Endodermal cell (in vitro differentiated cells): ENCODE measurements at places on chromosomes 6 and 20.

DNA sequence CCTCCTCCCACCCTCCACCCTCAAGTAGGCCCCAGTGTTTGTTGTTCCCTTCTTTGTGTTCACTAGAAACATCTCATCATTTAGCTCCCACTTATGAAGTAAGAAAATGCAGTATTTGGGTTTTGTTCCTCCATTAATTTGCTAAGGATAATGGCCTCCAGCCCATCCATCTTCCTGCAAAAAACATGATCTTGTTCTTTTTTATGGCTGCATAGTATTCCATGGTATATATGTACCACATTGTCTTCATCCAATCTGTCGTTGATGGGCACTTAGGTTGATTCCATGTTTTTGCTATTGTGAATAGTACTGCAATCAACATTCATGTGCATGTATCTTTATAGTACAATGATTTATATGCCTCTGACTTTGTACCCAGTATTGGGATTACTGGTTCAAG, 416.8 kb upstream of the SASH1 start:
- no peaks in the 10 kb centered on the region for H3K36me3 ChIP-seq
- H3K27me3 ChIP-seq: no peaks in the 10 kb centered on the region

DNA sequence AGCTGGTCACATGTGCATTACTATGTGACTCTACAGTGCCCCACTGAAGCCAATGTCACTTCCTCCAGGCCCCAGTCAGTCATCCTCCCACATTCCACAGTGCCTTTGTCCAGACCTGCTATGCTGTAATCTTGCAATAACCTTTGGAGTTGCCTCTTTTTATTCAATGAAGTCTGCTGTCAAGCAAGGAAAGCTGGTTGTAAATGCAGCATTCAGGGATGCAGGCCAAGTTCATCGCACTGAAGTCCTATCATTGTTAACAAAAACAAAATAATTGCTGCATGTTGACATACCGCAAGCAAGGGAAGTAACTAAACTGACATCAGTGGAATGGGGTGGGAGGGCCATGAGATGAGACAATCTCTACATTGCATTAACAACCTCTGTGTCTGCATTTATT, 131.2 kb upstream of the CDYL start:
- H3K36me3 ChIP-seq: no peaks in the 10 kb centered on the region
- no peak for DNase-seq
- H3K4me1 ChIP-seq: no peaks in the 10 kb centered on the region
- H3K27ac ChIP-seq: no peak overlapping the region
- H3K27me3 ChIP-seq: no peaks in the 10 kb centered on the region

DNA sequence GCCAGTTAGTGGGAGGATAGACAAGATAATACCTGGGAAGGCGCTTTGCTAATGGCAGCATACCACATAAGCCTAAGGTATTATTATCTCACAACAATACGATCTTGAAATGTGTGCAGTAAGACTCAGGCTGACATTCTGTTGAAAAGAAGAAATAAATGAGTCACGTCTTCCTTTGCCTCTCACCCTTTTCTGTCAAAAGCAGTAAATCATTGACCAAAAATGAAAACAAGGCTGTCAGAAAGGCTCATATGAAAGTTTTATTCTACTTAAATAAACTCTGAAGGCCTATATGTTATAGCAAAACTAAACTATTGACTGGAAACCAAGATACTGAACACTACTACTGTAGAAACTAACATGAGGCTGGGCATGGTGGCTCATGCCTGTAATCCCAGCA, 43.1 kb upstream of the IL20RA start:
- no peaks in the 10 kb centered on the region for H3K27me3 ChIP-seq
- no peak for DNase-seq
- no peaks in the 10 kb centered on the region for H3K4me1 ChIP-seq
- H3K36me3 ChIP-seq: no peaks in the 10 kb centered on the region

DNA sequence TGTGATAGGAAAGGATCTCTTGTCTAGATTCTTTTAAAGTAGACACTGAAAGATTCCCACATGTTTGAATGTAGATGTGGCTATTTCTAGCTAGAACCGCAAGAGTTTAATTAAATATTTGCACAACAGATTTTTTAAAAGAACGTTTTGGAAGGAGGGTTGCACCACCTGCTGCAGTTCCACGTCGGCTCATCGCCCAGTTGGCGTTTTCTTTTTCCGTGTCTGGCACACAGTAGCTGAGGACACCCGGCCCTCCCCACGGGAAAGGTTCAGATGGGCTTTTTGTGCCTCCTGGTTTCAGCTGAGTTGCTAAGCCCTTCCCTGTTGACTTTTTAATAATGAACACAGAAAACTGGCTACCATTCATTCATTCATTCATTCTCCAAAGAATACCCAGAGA, 41.8 kb upstream of the DOK5 start:
- no peaks in the 10 kb centered on the region for H3K27me3 ChIP-seq
- no peaks in the 10 kb centered on the region for H3K4me1 ChIP-seq
- DNase-seq: no peak
- no peak overlapping the region for H3K4me3 ChIP-seq
- H3K36me3 ChIP-seq: no peaks in the 10 kb centered on the region

GRCh38 chr20:9110916-9111432, 42.1 kb downstream of the PLCB4 start:
- DNase-seq: no peak
- no peaks in the 10 kb centered on the region for H3K4me1 ChIP-seq
- H3K27ac ChIP-seq: no peak overlapping the region
- no peak overlapping the region for H3K4me3 ChIP-seq

DNA sequence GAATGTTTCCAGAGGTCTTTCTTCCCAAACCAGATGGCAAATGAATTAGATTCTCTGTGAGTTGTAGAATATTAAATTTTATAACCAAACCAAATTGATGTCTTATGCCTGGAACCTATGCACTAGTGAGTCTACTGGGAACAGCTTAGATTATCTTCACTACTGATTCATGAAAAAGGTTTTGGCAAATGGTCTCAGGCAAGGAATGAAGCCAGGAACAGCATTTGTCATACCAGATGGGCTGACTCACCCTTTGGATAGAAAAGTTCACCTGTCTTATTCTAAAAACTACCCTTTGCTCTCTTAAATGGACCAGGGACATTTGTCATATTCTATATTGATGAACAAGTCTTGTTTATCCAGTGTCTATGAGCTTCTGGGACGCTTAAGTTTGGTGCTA, 135.4 kb upstream of the ECI2 start:
- H3K27ac ChIP-seq: no peak overlapping the region
- H3K27me3 ChIP-seq: no peaks in the 10 kb centered on the region
- H3K36me3 ChIP-seq: no peaks in the 10 kb centered on the region
- no peak for DNase-seq

DNA sequence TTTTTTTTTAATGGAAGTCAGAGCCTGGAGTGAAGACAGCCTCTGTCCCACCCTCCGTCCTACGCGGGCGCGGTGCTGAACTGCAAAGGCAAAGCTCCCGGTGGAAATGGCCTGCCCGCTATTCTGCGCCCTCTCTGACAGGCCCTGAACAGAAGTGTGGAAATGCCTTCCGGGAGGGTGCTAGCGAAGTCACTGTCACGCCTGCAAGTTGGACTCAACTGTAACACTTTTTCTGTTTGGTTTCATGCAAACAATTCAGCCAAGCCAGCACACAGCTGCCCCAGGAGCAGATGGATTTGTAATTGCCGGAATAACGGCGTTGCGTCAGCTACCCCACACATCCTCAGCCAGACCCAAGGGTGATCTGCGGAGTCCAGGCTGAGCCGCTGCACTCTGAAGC, 107.6 kb downstream of the PSMB1 start:
- no peaks in the 10 kb centered on the region for H3K4me1 ChIP-seq
- DNase-seq: peak; percentile 24
- H3K27ac ChIP-seq: no peak overlapping the region
- no peak overlapping the region for H3K4me3 ChIP-seq
- H3K27me3 ChIP-seq: no peaks in the 10 kb centered on the region

DNA sequence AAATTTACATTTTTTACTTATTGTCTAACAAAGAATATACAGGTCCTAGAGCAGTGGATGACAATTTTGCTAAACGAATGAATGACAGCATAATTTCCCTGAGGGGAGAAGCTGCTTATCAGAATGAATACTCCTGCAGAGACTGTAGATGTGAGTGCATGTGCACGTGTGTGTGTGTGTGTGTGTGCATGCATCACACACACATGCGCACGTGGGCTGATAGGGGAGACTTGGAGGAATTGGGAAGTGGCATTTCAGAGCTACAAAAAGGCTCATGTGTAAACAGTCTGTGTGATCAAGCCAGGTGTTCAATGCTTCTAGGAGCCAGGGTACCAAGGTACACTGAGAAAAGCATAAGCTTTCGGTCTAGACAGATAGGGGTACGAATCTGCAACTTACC, 93.5 kb upstream of the SASH1 start:
- no peaks in the 10 kb centered on the region for H3K27me3 ChIP-seq
- H3K4me3 ChIP-seq: no peak overlapping the region
- no peak overlapping the region for H3K27ac ChIP-seq
- H3K36me3 ChIP-seq: no peaks in the 10 kb centered on the region

- peak overlapping the region; percentile 45 for H3K4me3 ChIP-seq
- DNase-seq: no peak
- H3K27me3 ChIP-seq: no peaks in the 10 kb centered on the region
- H3K27ac ChIP-seq: no peak overlapping the region
- peaks cover 4% of the 10 kb centered on the region for H3K4me1 ChIP-seq
Observed at GRCh38 chr6:7341989-7342742, 29.2 kb upstream of the SSR1 start.

GRCh38 chr6:43013843-43014433, at the start of the genes KLHDC3 and MEA1:
Gene KLHDC3 (plus strand): TSS chr6:43014249. CDS start chr6:43017193, 2,944 bp downstream.
Gene MEA1 (minus strand): TSS chr6:43013946. CDS start chr6:43013813, 133 bp downstream.
- H3K4me3 ChIP-seq: peak within 1 kb of the TSS; percentile 100
- peak; percentile 100 for DNase-seq
- peak within 1 kb of the TSS; percentile 84 for H3K27ac ChIP-seq
- H3K4me1 ChIP-seq: peaks cover 8% of the 10 kb centered on the region

DNA sequence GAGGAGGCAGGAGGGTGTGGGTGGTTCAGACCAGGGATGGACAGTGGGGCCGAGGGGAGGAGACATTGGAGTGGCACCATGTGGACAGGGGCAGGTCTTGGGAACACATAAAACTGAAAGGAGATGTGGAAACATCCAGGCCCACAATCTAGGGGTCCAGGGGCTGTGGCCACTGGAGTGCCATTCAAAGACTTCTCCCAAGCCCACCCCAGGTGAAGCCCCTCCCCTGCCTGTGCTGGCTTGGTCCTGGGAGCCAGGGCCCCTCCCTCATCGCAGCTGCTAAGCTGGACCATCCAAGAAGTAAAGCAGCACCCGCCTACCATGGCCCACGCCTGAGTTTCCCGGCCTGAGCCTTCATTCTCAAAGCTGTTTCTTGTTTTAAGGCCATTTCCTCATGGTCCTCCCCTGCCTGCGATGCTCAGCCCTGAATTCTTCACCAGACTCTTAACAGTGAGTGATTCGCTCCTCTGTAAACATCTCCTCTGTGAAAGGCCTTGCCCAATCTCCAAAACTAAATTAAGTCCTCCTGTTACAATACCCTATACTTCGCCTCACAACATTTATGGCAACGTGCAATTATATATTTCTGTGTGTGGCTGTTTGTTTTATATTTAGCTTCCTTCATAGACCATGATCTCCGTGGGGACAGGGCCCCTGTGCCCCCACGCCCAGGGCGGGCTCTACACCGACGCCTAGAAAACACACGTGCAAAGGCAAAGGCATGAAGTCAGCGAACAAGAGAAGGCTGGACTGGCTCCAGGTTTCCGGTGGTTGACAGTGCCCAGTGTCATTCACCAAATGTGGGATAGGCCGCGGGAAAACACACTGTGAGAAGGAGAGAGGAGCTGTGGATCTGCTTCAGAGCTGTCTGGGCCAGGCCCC, 267.8 kb downstream of the ERMARD start:
- H3K27me3 ChIP-seq: peaks cover 5% of the 10 kb centered on the region
- H3K4me1 ChIP-seq: no peaks in the 10 kb centered on the region
- DNase-seq: no peak
- H3K27ac ChIP-seq: no peak overlapping the region
- no peak overlapping the region for H3K4me3 ChIP-seq

- H3K27me3 ChIP-seq: no peaks in the 10 kb centered on the region
- peaks cover 30% of the 10 kb centered on the region for H3K36me3 ChIP-seq
- no peak overlapping the region for H3K4me3 ChIP-seq
Observed at GRCh38 chr6:84137989-84138575, 89.4 kb downstream of the CEP162 start.

DNA sequence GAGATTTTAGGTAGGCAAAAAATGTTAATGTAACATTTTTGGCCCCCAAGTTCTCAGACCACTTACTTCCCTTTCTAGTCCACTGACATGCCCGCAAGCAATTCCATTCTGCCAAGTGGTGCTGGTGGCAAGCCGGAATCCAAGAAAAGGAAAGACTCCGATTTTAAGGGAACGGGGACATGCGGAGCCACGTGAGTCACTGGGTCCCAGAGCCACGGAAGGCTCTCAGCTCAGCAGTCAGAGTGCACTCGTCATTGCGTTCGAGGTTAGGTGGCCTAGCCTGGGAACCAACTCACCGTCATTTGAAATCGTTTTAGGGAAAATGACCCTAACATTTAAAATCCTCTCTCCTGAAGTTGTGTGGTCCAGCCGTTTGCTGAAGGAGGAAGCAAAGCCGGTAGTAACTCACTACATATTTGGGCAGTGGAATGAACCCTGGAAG, 711 bp upstream of the SIRT5 start:
- H3K36me3 ChIP-seq: no peaks in the 10 kb centered on the region
- DNase-seq: peak; percentile 73
- H3K4me1 ChIP-seq: peaks cover 6% of the 10 kb centered on the region

- H3K4me3 ChIP-seq: no peak overlapping the region
- H3K27me3 ChIP-seq: no peaks in the 10 kb centered on the region
- no peaks in the 10 kb centered on the region for H3K4me1 ChIP-seq
- no peak overlapping the region for H3K27ac ChIP-seq
- no peak for DNase-seq
Observed at GRCh38 chr6:35365594-35366203, 23.3 kb downstream of the PPARD start.

DNA sequence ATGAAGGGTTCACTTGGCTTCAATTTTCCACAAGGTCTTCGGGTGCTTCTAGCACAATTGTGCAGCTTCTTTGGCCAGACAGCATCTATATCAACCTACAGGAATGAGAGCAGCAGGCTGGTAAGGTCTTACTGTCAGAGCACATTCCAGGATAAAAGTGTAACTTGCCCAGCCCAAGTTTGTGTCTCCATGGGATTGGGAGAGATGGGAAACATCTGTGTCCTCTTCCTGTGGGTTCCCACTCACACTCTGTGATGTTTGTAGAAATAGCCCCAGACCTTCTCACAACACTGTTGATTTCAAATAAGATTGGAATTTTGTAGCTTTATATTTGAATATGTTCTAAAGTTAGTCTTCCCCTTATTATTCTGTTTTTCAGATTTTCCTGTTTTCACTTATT, 83.4 kb upstream of the RGS17 start:
- no peak overlapping the region for H3K27ac ChIP-seq
- DNase-seq: no peak

DNA sequence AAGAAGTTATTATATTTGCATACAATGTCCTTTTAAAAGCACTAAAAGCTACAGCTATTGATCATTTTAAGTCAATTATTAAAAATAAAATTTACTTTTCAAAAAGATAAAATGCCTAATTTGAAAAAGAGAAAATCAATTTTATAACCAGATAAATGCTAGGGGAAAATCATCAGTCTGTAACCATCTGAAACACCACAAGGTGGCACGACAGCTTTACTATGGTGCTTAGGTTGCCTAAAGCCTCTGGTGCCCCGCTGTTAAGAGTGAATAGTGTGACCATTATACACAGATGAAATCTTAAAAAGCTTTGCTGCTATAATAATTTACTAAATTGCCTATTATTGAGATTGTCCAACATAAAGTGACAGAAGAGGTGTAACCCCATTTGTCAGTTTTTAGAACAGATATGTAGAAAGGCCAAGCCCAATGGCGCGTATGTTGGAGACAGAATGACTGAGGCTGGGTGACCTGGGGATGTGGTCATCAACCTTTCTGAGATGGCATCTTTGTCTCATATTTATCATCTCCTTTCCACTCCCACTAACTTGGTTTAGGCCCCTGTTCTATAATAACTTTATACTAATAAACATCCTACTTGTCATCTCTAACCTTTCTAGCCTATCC, 100.8 kb downstream of the MOXD1 start:
- H3K27ac ChIP-seq: no peak overlapping the region
- H3K4me1 ChIP-seq: no peaks in the 10 kb centered on the region
- H3K36me3 ChIP-seq: no peaks in the 10 kb centered on the region
